Epithelial cell of proximal tubule (primary cell): ENCODE measurements at places on chromosomes 2 and 18. TPM values are rescaled to one million over a fixed set of nuclear protein-coding genes. Genes with fewer than 3 reads are reported as not detected.
A peak's percentile ranks its signal among the peaks of the same experiment; 100 is the strongest.

MC4R gene
- total RNA-seq: not detected in 2 replicates

GRCh38 chr2:65877331-65878010 is 445.1 kb upstream of the SPRED2 start:
- no peak for DNase-seq

DNA sequence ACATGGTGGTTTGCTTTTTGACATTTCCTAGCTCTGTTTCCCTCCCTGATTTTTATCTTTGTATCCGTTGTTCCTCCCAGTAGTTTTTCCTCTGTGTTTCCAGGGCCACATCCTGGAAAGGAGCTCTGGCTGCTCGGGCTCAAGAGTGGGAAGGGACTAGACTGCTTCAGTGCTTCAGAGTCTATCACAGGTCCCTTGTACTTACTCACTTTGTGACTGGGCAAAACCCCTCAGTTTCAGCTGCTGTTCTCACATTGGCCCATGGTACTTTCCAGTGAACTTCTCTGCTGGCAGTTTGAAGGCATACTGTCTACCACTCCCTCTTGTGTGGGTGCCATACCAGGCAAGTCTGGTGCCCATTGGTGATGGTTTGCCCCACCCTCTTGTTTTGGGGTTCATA is 7.5 kb upstream of the STAMBP start:
- no peak for DNase-seq

GRCh38 chr18:32771871-32772580 is 797 bp downstream of the KLHL14 start:
- no peak for DNase-seq

DNA sequence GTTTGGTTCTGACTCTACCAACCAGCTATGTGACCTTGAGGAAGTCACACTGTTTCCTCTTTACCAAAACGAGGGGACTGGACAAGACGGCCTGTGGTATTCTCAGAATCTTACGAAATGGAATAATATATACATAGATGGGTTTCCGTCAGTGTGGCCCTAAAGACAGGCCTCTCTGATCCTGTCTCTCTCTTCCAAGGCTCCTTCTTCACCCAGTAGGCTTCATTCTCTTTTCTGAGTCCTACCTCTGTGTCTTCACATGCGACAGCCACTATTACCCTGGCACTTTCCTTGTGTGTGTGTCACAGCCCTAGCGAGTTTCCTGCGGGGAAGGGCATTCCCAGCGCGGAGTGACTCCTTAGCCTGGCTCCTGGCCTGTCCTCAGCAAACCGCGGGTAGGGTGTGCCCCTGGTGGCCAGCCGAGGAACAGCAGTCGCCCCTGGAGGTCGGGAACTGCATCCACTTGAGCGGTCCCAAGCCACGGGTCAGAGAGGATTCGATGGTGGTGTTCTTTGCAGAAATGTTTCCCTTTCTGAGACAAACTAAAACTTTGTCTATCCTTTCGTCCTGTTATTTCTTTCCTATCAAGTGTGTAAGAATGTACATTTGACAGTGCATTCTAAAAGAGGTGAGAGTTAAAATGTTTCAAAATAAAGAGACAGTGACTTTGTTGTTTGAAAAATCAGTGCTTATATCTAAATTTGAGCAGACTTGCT is 63.3 kb downstream of the RAB31 start:
- DNase-seq: no peak

- no peak for DNase-seq
Measured at GRCh38 chr2:169765523-169765922, 31.9 kb downstream of the KLHL23 start.

GRCh38 chr2:10591207-10591606 is 98.6 kb downstream of the NOL10 start:
- no peak for DNase-seq

DNA sequence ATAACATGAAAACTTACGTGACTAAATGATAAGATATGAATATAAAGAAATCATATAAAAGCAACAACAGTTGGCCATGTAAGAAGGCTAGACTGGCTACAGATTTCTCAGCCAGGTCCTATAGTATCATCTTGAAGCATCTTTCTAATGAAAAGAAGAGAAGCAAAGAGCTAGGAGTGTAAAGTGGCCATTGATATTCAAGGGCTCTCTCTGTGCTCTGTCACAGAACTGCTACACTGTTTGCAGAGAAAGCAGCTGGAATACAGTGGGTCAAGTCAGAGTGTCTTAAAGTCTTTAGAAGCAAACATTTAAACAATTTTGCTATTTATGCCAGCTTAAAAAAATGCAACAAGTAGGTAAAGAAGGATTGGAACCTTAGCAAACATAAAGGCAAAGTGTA is 118.8 kb downstream of the SCN9A start:
- DNase-seq: no peak

NEU2 gene
- not detected in 2 replicates for total RNA-seq

DNA sequence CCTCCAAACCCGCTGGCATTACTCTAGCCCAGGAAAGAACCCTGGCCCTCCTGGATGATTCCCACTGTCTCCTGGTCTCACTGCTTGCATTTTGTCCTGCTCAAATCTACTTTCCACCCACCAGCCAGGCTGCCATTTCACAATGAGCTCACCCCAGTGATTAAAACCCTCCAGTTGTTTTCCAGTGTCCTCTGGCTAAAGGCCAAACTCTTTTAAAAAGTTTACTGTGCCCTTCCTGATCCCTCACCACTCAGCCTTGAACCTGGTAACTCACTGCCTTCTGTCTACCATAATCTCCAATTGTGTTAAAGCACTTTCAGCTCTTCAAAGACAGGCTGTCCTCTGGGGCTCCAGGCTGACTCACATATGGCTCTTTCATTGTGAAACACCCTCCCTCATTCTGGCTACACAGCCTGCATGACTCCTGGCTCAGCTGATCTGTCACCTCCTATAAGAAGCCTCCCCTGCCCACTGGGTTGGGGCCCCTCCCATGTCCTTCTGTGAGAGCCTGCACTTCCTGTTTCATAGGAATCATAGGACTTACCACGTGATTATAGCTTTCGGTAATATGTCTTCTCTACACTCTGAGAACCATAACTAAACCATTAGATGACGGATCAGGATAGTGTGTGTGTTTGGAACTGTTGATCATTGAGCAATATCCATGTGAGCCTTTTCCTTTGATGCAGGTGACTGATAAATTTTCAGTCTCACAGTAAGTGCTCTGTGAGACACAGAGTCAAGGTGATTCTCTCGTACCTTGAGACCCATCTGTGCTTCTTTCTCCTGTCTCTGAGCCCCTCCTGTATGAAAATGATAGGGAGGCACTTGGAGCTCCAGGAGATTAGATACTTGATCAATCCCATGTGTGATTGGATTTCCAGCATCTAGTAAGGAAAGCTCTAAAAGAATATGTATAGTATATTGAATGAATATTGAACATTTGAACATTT is 590.8 kb upstream of the ID2 start:
- peak; percentile 94 for DNase-seq

MOB1A gene
- 70.4 and 87.2 TPM in 2 replicates for total RNA-seq

- DNase-seq: no peak
Measured at GRCh38 chr2:39373181-39373802, 63.8 kb downstream of the MAP4K3 start.

- no peak for DNase-seq
Measured at GRCh38 chr2:179818546-179818945, 42.9 kb downstream of the ZNF385B start.

GRCh38 chr18:24530630-24531111 is 70.2 kb downstream of the HRH4 start:
- DNase-seq: peak; percentile 22

DNA sequence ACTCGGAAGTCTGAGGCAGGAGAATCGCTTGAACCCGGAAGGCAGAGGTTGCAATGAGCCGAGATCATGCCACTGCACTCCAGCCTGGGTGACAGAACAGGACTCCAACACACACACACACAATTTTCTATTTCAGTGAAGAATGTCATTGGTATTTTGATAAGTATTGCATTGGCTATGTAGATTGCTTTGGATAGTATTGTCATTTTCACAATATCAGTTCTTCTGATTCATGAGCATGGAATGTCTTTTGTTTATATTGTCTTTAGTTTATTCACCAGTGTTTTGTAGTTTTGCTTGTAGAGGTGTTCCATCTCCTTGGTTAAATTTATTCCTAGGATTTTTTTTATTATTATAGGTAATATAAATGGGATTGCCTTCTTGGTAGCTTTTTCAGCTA is 693.4 kb upstream of the SYT4 start:
- no peak for DNase-seq

GRCh38 chr2:132676999-132677398 is 7.0 kb upstream of the LYPD1 start:
- DNase-seq: no peak

DNA sequence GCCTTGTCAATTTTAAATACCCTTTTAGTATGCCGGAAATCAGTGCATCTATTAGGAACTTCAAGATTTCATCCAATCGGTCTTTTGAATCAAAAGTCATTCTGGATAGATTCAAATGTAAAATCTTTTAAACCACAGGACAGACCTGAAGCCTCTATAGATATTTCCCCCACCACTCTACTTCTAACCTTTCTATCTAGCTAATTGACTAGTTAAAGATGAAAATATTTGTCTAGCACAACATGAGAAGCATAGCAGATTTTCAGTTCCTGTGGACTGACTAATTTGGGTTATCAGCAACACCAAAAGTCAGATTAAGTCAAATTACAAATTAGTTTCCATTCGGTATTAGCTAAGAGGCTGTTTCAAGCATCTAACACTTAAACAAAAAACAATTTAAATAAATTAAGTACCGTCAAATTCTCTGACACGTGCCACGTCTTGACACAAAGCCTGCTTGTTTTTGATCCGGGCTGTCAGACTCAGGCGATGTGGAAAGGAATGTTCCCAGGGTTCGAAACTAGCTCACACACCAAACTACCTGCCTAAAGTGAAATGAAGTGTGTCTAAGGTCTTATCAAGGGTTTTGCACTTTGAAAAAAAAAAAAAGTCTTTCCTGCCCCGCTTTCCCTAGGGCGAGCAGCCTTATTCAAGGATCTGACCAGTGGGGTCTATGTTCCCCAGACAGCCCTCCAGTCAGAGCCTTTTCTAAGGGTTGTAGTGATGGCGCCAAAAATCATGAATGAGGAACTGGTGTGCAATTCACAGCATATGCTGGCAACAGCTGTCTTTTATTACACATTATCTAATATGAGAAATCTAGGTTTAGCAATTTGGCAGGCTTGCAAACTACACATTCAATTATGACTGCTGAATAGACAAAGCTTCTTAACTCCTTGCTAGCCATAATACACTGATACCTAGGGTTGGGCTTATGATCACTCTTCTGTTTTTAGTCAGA is 4.7 kb downstream of the CYTIP start:
- DNase-seq: peak; percentile 52

GRCh38 chr2:109009920-109010610 is 21.0 kb upstream of the EDAR start:
- DNase-seq: no peak

IER3IP1 gene
- 20.3 and 27.5 TPM in 2 replicates for total RNA-seq

PTPN2 gene
- 29.6 and 54.0 TPM in 2 replicates for total RNA-seq

FAM228A gene
- total RNA-seq: 0.43 TPM in 1 of 2 replicates, not detected in the other

DNA sequence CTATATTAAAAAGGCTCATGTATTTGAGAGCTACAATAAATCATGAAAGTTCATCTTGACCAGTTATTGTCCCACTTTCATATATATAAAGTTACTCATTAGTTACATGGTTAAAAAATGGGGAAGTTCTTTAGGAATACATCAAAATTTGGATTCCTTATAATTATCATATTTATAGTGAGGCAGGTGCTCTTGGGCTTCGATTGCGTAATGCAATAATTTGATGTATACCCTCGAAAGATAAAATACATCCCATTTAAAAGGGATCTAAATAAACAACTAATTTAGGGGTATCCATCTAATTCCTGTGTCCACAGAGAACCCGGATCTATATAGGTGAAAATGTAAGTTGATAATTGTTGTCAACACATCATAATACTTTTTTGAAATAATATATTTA is 444.6 kb downstream of the RIT2 start:
- no peak for DNase-seq

DNA sequence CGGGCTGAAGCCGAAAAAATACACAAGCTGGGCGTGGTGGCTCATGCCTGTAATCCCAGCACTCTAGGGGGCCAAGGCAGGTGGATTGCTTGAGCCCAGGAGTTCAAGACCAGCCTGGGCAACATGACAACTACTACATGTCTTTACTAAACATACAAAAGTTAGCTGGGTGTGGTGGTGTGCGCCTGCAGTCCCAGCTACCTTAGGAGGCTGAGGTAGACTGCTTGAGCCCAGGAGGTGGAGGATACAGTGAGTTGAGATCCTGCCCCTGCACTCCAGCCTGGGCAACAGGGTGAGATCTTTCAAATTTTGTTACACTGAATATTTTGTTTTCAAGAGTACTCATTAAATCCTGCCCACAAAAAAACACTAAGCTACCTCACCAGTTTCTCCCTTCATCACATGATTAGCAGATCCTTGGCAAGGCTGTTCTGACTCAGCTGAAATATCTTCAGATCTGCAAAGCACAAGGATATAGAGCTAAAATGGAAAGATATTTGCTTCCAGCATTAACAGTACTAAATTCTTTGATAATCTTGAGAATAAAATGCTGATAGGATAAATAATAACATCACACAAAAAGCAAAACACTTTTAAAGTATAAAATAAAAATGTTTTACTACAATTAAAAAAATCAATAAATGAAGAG is 28.2 kb upstream of the MCM6 start:
- DNase-seq: peak; percentile 6

DNA sequence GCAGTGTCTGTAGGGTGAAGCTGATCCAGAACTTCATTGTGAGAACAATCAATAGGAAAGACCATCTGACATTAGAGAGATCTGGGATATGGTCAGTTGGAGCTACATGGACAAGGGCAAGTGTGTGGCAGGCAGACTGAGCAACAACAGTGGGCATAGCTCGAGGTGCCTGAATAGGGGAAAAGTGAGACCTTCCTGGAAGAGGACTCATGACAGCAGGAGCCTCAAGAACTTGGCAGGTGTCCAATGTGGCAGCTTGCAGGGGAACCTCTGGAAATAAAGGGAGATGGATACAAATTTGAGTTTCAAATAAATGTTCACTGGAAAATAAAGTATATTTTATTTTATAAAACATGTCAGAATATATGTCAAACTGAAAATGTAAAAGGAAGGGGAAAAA is 117.9 kb downstream of the TANC1 start:
- no peak for DNase-seq

DNA sequence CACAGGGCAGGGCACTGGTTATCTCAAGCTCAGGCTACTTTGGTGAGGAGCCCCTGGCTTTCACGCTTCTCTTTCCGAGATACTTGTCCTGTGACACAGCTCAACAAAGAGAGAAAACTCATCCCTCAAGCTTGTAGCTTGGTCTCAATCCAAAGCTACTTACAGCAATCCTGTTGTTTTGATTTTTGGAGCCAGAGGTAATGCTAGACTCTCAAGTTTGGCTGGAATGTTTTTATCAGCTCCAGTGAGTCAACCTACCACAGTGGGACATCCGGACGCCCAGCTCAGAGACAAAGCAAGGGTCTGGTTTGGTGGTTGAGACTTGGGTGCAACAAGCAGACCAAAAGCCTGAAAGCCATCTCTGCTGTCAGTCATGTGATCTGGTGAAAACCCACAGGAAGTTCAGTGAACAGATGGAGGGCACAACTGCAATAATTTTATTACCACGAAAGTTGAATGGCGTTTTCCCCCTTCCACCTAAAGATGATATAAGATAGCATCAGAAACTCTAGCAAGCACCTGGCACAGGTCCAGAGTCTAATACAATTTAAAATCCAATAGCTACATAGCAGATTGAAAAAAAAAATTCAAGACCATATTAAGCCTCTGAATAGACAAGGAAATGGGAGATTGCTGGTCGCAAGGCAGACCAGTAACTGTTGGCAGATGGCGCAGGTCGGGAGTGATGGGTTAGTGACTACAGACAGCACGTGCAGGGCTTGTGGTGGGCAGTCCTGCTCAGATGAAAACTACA is 102.3 kb upstream of the SMAD7 start:
- no peak for DNase-seq
